ENCODE measurements at places on chromosomes 5 and 9.

GRCh38 chr5:32916648-32917047 is 205.5 kb downstream of the NPR3 start:
- no peak for DNase-seq

GRCh38 chr5:68542207-68542606 is 326.7 kb downstream of the PIK3R1 start:
- no peak for DNase-seq

DNA sequence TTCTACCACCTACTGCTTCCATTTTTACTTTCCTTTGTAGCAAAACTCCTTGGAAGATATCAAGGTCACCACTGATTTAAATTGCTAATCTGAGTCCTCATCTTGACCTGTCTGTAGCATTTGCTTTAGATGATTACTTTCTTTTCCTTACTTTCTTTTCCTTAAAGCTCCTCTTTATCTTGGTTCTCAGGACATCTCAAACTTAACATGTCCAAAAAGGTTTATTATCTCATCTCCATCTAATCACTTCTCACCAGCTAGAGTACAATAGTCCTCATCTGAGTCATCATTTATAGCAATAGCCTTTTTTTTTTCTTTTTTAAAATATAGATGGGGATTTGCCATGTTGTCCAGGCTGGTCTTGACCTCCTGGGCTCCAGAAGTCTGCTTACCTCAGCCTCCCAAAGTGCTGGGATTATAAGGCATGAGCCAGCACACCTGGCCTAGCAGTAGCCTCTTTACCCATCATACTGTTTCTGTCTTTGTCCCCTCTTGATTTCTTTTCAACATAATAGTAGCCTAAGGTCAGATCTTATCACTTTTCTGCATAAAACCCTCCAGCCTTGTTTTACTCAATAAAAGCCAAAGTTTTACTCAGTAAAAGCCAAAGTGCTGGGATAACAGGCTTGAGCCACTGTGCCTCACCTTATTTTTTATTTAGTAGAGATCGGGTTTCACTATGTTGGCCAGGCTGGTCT is 32.9 kb upstream of the GPR21 start:
- DNase-seq, result no peak

DNA sequence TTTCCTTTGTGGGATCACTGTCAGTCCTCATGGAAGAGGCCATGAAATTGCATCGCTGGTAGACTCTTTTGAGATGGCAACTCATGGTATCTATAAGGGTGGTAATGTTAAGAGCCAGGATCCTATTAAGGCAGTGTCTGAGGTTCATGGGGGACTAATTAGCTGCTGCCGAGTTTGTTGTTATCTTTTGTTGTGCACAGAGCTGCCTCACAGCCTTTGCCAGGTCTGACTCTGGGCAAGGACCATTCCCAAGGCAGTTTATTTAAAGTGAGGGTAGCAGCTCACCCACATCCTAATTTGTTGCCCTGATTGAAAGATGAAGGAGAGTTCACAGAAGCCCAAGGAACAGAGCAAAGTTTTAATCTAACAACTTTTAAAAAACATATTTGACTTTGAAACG is 7.9 kb downstream of the SMARCA2 start:
- no peak for DNase-seq

GRCh38 chr9:115171921-115172388 is 54.0 kb upstream of the TNC start:
- DNase-seq, result no peak

GRCh38 chr5:78264600-78264999 is 29.9 kb downstream of the AP3B1 start:
- no peak for DNase-seq

DNA sequence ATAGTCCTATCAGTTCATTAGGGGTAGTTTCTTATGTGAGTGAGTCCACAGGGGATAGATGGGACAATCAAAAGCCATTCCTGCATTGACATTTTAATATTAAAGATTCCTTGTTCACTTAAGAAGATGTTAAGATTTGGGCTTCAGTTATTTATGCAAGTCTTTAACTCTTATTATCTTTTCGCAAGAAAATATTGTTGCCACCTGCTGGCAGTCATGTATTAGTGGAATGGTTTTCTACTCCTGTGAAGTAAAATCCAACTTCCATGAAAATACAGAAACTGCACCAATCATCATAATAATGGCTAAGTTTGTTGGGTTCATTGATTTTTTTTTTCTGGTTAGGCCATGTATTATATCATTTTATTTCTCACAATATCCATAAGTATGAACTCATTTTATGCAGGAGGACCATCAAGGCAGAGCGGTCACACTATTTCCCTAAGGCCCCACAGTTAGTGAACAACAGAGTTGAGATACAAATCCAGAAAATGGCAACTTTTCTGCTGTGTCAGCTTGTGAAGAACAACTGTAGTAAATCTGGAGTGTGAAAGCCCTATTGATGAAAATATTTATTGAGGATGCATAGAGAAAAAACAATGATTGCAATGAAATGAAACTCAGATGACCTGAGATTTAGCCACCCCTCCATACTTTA is 88.5 kb upstream of the TXNDC8 start:
- DNase-seq, result no peak

- DNase-seq, result no peak
These were observed 113.2 kb downstream of the EGFLAM start for GRCh38 chr5:38371596-38371995.

GRCh38 chr9:4382722-4383317 is 83.0 kb upstream of the GLIS3 start:
- DNase-seq, result no peak

GRCh38 chr5:150557509-150557872 is 49.6 kb downstream of the NDST1 start:
- DNase-seq, result no peak

- DNase-seq, result no peak
These were observed 246.0 kb upstream of the PTPRD start for GRCh38 chr9:10858817-10859216.

GRCh38 chr9:117458066-117458465 is 43.2 kb upstream of the ASTN2 start:
- no peak for DNase-seq
